ENCODE measurements at places on chromosomes 4 and X. TPM values are rescaled to one million over a fixed set of nuclear protein-coding genes. Genes with fewer than 3 reads are reported as not detected.

DNA sequence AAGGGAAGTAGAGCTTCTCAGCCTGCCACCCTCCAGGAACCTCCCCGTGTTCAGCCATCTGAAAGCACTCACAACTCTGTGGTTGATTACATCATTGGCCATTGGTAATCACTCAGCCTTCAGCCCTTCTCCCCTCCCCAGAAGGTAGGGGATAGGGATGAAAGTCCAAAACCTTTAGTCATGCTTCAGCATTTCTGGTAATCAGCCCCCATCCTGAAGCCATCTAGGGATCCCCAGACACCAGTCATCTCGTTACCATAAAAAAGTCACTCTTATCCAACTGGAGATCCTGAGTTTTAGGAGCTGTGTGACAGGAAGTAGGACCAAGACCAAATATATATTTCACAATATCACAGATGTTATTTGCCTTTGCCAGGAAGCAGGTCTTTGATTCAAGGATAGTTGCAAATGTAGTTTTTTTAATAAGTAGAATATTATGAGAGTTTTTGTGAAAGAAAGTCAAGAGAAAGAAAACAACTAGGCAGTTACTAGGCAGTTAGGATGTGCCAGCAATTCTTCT, 364.6 kb upstream of the NOCT start:
- H3K4me3 ChIP-seq, result no peak overlapping the region
- H3K36me3 ChIP-seq, result no peaks in the 10 kb centered on the region
- no peaks in the 10 kb centered on the region for H3K4me1 ChIP-seq
- no peak for DNase-seq
- H3K27me3 ChIP-seq, result no peaks in the 10 kb centered on the region
- H3K27ac ChIP-seq, result no peak overlapping the region

GRCh38 chrX:153643431-153644351, 3.3 kb upstream of the DUSP9 start:
- no peak for DNase-seq
- H3K4me3 ChIP-seq, result no peak overlapping the region
- H3K4me1 ChIP-seq, result peaks cover 24% of the 10 kb centered on the region
- no peaks in the 10 kb centered on the region for H3K36me3 ChIP-seq
- no peaks in the 10 kb centered on the region for H3K27me3 ChIP-seq

DNA sequence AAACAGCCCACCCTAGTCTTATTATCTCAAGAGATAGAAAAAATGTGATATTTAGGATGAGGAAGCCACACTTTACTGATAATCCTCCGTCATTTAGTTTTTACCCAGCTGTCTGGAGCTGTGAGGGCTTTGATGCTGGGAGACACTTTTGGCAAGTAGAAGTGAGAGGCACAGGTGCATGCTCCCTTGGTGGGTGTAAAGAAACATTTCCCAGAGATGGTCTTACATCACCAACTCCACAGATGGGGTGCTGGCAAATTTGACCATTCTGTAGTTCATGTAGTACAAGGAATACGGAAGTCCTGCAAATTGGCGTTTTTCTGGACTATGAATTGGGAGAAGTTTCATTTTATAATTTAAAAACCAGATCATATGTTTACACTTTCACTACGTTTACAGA, 28.5 kb downstream of the TRIM61 start:
- no peak for DNase-seq
- no peak overlapping the region for H3K4me3 ChIP-seq
- H3K4me1 ChIP-seq, result no peaks in the 10 kb centered on the region
- H3K27ac ChIP-seq, result no peak overlapping the region

DNA sequence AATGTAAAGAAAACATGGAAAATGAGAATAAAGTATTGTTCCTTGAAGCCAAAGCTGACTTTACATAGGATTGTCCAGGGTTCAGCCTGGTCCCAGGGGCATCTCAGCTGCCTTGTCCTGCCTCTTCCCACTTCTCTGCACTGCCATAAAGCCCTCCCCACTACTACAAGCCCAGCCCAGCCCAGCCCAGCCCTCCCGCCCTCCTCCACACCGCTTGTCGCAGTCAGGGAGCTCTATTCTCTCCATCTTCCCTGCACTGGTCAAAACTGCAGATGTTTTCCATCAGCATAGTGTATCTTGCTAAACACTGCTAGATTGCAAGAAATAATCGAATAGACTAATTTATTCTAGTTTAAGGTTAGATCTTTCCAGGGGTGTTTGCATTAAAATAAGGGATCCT, 100.3 kb downstream of the TENM3 start:
- no peak overlapping the region for H3K27ac ChIP-seq
- no peak overlapping the region for H3K4me3 ChIP-seq
- H3K27me3 ChIP-seq, result no peaks in the 10 kb centered on the region

GRCh38 chrX:76279007-76279406, 106.1 kb downstream of the PBDC1 start:
- H3K4me3 ChIP-seq, result no peak overlapping the region
- no peak for DNase-seq
- no peaks in the 10 kb centered on the region for H3K36me3 ChIP-seq

DNA sequence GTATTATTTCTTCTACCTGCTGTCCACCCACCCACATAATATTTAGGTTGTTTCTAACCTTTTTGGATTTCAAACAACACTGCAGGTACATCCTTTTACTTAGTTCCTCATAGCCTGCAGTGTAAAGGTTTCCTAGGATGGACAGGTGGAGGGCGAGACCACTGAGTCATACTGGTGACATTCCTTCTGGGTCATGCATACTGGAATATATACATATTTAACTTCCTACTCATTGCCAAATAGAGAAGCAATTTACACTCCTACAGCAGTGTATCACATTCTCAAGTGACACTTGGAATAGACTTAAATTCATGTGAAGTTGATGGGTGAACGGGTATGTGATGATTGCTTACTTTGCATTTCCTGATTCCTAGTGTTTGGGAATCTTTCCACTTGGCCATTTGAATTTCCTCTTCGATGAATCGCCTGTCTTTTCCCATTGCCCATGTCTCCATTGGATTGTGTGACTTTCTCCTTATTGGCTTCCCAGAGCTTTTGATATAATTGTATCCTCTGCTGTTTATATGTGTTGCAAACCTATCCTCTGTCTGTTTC, 8.2 kb upstream of the PPP2R2C start:
- no peaks in the 10 kb centered on the region for H3K27me3 ChIP-seq
- no peak for DNase-seq
- no peaks in the 10 kb centered on the region for H3K4me1 ChIP-seq
- no peaks in the 10 kb centered on the region for H3K36me3 ChIP-seq
- no peak overlapping the region for H3K4me3 ChIP-seq

- H3K27me3 ChIP-seq, result no peaks in the 10 kb centered on the region
- no peak overlapping the region for H3K4me3 ChIP-seq
- H3K4me1 ChIP-seq, result no peaks in the 10 kb centered on the region
- H3K36me3 ChIP-seq, result no peaks in the 10 kb centered on the region
- peak overlapping the region; percentile 81 for H3K27ac ChIP-seq
Observed at GRCh38 chr4:76624241-76624681, 189.2 kb downstream of the SHROOM3 start.

GRCh38 chr4:137635108-137635507, 102.8 kb upstream of the PCDH18 start:
- no peaks in the 10 kb centered on the region for H3K27me3 ChIP-seq
- no peak overlapping the region for H3K27ac ChIP-seq
- DNase-seq, result no peak
- H3K36me3 ChIP-seq, result no peaks in the 10 kb centered on the region

The MAGEA8 gene
- total RNA-seq, result not detected

The SPACA5 gene
- not detected for total RNA-seq

The GAB1 gene
- total RNA-seq, result 54.3 TPM

The DOK7 gene
- 4.2 TPM for total RNA-seq

The TMEM156 gene
- 1.8 TPM for total RNA-seq
